BE2C (cell line): ENCODE measurements at places on chromosomes 4 and X.

GRCh38 chrX:39022106-39022505 is 220.8 kb downstream of the MID1IP1 start:
- no peak for DNase-seq

DNA sequence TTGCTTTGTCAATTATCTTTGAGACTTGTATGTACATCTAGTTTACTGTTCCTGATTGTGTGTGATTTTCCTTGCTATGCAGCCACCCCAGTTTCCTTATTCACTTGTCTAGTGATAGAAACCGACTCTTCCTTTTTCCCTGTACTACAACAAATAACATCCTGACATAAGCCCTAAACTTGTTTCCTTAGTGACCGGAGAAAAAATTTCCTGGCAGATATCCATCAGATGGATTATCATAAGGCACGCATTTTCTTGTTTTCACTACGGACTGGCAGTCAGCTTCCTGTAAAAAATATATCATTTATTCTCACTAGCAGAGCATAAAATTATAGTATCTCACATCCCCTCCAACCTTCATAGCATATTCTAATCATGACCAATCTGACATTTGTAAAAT is 410.7 kb downstream of the CENPC start:
- no peak for DNase-seq

DNA sequence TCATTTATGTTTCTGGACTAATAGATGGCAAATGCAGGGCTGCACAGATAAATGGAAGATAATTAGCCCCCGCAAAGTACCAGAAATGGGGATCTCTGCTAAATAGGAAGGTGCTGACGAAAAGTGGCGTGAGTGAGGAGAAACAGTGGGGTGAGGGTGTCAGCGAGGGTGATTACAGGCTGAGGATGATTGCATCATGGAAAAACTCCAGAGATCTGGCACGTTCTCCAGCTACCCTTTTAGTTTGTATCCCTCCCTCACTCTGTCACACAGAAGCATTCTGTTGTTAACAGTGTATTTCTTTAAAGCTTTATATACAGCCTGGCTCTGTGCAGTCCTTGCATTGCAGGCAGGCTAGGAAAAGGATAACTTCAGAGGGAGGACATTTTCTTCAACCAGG is 309.6 kb upstream of the DDX53 start:
- peak; percentile 15 for DNase-seq

DNA sequence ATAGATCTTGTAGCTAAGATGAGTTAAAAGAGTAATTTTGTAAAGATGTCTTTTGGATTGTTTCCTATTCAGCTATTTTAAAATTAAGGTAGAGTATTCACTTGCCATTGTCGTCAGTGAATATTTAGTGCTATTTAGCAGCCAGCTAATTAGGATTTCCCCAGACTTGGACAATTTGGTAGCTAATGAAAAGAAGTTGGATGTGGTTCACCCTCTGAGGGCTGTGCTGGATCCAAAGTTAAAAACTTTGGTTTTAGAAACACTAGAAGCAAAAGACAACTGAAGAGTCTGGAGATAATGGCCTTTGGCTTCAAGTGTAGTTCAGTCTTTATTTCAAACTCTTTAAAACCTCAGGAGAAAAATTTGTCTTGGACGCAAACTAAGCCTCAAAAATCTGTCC is 41.3 kb downstream of the ATG4A start:
- DNase-seq, result no peak

GRCh38 chr4:138841343-138841742 is 174.2 kb upstream of the NOCT start:
- no peak for DNase-seq
